NCI-H1105 (cell line): ENCODE measurements at places on chromosomes 13 and 19.

DNA sequence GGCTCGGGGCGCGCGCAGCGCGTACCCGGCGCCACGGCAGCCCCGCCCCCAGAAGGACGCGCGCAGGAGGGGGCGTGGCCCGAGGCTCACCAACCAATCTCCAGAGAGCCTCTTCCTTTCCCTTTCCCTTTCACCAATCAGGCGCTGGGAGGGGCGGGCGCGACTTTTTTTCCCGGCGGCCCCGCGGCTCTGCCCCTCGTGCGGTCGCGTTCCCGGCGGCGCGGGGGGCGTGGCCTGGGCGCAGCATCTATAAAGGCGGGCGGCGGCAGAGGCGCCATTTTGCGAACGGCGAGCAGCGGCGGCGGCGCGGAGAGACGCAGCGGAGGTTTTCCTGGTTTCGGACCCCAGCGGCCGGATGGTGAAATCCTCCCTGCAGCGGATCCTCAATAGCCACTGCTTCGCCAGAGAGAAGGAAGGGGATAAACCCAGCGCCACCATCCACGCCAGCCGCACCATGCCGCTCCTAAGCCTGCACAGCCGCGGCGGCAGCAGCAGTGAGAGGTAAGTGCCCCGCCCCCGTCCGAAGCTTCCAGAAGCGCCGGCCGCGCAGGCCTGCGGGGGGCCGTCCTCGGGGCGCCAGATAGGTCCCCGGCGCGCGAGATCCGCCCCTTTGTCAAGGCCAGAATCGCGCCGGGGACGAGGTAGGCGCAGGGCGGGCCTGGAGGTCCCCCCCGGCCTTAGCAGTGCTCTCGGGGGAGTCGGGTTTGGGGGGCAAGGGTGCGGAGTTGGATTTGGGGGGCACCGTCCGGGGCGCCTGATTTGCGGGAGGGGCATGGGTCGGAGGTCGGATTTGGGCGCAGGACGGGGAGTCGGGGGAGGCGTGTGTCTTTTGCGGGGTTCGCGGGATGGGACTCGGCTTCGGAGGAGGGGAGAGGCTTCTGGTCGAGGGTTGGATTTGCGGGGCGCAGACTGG lies 12.5 kb downstream of the PEAK3 start:
- peak; percentile 95 for DNase-seq

DNA sequence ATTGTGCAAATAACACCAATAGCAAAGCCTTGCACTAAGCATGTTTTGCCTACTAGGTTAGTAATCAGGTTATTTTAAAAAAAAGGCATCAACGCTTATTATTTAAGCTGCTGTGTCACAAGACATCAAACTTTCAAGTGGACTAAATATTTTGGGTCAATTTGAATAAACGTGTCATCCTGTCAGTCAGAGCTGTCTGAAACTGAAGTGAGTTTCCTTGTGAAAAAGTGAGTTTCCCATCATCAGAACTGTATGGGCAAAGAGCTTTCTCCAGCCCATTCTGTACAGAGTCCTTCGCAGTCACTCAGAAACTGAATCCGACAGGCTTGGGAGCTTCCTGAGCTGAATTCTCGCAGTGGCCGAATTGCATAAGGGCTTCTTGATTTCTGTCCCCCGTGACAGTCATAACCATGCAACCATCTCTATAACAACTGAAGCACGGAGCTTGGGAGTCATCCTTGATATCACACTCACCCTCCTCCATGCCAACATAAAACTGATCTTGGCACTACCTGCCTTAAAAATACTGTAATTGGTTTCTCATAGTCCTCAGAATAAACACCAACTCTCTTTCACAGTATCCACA lies 139.8 kb downstream of the MIPEP start:
- no peak for DNase-seq

DNA sequence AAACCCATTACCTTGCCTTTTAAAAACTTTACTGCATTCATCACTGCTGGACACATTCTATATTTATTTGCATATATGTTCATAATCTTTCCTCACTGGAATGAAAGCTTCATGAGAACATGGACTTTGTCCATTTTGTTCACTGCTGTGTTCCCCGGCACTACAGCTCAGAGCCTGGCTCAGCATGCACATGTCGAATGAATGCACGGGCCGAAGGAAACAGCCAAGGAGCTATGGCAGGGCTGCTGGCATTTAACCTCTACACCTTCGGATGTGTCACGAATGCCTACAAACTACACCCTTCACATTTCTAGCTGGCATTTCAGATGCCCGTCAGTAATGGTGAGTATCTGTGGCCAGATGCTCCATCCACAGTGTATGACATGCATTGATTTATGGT lies 7.6 kb downstream of the MTIF3 start:
- no peak for DNase-seq

DNA sequence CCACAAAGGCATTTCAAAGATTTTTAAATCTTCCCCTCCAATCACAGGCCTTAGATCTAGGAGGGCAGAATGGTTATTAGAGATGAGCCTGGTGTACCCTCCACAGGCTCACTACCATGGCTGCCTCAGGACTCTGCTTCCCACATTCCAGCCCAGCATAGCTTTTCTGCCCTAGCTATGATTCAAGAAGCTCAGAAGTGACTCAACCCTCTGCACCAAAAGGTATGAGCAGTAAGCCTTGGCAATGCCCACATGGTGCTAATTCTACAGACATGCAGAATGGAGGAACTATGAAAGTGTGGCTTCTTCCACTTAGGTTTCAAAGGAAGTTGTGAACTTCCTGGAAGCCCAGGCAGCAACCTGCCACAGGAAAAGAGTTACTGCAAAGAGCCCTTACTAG lies 786.2 kb downstream of the SLITRK6 start:
- DNase-seq: no peak

- DNase-seq: peak; percentile 34
These were observed 117.3 kb downstream of the POSTN start for GRCh38 chr13:37481011-37481884.

DNA sequence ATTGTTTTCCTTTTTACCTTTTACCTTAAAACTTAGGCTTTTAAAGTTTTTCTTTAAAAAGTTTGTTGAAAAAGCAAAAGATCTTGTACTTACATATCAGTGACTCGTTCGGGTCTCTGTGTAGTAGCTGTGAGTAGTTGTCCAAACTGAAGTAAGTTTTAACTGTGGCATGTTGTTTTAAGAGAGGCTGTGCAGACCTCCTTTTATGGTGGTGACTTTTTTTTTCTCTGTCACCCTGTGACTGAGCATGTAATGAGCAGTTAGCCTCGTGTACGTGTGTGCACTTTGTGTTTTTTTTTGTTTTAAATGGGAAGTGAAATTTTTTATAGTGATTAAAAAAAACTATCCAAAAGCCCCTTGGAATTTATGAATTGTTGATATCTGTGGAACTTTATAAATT lies at the start of gene GPR183:
Gene GPR183, minus strand, starts transcription at position 153 of the 400 bp plus-strand sequence. CDS start 11,254 bp downstream, outside the sequence.
- DNase-seq: no peak

- DNase-seq: peak; percentile 79
These were observed 2.2 kb downstream of the TNNT1 start for GRCh38 chr19:55146705-55147273.

DNA sequence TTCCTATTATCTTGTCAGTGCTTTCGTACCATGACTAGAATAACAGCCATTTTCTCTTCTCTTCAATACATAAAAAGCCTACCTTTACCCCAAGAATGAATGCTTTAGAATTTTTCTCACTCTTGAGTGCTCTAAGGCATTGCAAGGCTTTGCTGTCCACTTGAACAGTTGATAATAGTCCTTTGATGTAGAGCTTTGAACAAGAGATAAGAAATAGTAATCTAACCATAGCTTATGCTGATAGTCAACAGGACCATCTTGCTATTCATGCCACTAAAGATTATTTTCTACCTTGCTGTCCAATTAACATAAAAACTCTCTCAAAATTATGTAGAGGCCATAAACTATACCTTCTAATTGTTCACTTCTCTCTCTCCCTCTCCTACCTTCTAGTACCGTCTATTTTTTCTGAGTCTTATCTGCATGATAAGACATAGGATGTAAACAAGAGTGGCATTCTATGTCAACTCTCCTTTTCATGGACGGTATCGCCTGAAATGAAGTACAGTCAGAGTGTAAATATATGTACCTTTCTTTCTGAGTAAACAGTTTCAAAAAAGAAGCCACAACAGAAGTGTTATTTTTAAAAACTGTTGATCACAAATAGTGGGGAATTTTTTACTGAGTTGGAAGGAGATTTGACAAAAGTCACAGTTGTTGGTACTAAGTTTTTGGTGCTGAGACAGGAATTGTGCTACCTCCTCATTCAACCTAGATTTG lies 297.9 kb downstream of the NDFIP2 start:
- DNase-seq: no peak

GRCh38 chr19:30310602-30311263 lies 61.5 kb upstream of the ZNF536 start:
- DNase-seq: no peak

- DNase-seq: no peak
These were observed 43.5 kb upstream of the RGCC start for GRCh38 chr13:41413872-41414271.

DNA sequence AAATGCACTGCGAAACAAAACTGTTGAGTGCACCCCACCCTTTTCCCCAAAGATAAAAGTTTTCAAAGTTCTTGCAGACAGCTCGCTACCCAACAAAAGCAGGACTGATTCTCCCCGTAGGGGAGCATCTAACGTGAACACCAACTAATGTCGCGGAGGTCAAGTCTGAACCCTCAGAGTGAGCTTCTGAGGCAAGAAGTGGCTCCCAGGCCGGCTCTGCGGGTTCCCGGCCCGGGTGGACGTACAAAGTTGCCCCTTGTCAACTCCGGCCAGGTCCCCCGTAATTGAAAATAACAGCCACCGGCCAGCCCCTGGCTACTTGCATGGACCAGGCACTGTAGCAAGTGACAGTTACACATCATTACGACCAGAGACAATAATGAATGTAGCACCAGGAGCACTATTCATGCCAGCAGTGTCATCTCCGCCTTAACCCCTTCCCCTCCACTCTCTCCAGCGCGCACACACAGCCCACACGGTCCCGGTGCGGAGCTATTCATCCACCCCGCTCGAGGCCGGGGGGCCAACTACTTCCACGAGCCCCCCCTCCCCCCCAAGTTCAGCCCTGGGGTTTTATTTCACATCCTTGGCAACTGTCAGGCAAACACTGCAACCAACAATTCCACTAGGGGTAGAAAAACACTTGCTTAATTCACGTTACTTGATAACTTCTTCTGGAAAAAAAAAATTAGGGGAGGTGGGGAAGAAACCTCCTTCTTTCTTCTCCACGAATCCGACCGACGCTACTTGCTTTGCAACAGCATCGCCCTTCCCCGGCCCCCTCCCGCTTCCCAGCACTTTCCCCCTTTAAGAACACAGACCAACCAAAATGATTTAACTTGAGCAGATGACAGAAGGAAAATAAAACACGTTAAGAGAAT lies 1.2 kb downstream of the KLF12 start:
- DNase-seq: no peak

- DNase-seq: no peak
These were observed 6.4 kb upstream of the FOXO1 start for GRCh38 chr13:40672765-40673397.
